ENCODE measurements at places on chromosomes 1 and 21.

DNA sequence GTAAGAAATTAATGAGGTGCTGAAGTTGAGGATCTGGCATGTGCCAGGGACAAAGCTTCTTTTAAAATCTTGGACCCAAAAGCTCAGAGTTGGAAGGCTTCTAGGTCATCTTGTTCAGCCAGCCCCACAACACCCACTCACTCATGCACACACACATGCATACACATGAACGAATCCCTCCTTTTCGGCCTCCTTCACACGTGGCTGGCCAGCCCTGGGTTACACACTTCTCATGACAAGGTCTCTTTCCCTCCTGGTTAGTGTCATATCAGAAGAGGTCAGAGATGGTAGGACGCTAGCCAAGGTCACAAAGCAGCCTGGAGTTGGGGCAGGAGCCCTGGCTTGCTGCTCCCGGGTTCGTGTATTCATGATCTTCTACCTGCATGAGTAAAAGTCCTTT is 6.9 kb downstream of the DMBX1 start:
- DNase-seq = no peak

DNA sequence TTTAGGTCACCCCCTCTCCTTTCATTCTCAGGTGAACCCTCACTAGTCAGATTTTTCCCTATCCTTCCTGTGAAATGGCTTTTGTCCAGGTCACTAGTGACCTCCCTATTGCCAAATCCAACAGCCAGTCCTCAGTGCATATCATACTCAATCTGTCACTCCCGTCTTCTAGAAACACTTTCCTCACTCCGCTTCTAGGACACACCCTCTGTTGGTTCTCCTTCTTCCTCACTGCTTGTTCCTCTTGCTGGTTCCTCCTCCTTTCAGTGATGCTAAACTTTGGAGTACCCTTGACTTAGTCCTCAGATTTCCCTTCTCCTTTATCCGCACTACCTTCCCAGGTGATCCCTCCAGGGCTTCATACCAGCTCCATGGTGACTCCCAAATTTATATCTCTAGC is 94.3 kb downstream of the RNF220 start:
- no peak for DNase-seq

GRCh38 chr1:228321435-228321834 is 85.2 kb downstream of the TRIM11 start:
- no peak for DNase-seq

- peak; percentile 31 for DNase-seq
These were observed 6.1 kb upstream of the RABGAP1L start for GRCh38 chr1:174153085-174153824.

DNA sequence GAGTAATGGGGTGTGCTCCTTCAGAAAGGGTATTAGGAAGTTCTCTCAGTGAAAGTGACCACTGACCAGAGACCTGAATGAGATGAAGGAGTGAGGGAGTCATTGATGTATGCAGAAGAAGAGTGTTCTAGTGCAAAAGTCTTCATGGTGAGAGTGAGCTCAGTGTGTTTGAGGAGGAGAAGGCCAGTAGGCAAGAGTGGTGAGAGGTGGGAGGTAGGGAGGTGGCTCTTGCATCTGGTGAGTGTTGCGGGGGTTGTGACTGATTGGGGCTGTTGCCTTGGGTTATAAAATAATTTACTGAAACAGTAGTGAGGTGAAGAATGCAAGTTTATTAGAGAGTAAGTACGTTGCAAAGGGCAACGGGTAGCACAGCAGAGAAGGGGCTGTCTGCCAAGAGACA is 26.2 kb downstream of the FMN2 start:
- no peak for DNase-seq

GRCh38 chr1:3338725-3339070 is 115.8 kb upstream of the ARHGEF16 start:
- DNase-seq = no peak

DNA sequence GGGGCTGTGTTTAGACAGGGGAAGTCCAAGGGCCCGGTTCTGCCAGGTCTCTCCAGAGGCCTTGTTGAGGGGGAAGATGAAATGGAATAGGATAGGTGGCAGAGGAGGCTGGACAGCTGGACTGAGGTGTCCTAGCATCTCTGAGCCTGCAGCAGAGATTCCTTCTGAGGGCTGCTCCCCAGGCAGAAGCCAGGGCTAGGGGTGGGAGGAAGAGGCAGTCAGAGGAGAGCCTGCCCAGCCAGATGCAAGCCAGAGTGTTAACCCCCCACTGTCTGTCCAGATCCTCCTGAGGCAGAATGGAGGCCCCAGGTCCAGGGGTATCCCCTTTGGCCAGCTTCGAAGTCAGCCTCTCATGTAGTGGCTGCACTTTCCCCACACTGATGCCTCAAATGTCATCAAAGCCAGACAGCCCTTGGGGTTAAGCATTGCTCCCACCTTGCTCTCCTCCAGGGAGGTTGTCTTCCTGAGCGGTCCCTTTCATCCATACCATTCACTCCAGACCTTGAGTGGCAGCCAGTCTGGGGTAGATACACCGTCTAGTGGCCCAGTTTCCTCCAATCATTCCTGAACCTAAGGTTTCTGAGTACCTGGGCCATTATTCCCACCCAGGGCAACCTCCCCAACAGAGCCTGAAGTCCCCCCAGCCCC is 1.7 kb downstream of the CSF1 start:
- peak; percentile 28 for DNase-seq

DNA sequence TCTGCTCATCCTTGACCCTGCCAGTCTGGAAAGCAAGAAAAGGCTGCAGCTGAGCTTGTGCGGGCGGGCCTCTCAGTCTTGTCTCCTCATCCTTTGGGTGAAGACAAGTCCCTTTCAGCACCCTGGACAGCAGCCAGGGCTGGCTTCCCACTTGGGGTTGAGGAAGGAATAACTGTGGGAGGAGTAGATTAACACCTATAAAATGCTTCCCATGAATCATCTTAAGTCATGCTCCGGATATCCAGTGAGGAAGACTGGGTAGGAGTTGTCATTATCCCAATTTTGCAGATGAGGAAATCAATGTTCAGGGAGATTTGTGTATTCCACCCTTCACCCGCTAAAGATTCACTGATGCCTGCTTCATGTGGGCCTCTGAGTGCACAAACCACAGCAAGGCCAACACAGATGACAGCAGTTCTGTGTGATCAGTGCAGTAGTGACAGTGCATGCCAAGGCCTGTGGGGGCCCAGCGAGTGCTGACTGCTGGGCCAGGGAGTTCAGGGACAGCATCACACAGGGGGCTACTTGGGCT is 20.1 kb upstream of the COL16A1 start:
- DNase-seq = peak; percentile 74

- no peak for DNase-seq
These were observed 259.9 kb downstream of the HHIPL2 start for GRCh38 chr1:222288053-222288452.

All from choroid plexus epithelial cell (primary cell).